ENCODE measurements at places on chromosomes 2 and 18.

- DNase-seq, result no peak
Measured at GRCh38 chr18:63001861-63002260, 286.5 kb downstream of the PHLPP1 start.

DNA sequence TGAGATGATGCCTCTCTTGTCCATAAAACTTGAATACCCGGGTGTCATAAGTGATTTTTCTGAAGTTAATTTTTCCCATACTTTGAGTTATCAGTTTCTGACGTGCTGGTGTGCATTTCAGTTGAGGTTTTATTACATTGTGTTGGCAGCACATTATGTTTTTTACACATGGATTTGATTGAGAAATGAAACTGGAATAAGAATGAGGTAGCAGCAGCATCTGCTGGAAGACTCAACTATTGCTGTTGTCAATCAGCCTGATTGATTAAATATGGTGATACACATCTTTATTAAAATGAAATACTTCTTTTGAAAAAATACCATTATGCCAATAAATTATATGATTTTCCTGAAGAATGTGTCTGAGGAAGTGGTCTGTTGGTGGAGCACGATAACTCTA is 60.5 kb downstream of the INSIG2 start:
- DNase-seq, result no peak

- no peak for DNase-seq
Measured at GRCh38 chr18:78455386-78455785, 524.2 kb upstream of the SALL3 start.

GRCh38 chr2:106841886-106842645 is 43.9 kb downstream of the ST6GAL2 start:
- no peak for DNase-seq

- DNase-seq, result no peak
Measured at GRCh38 chr18:3384664-3385563, 65.1 kb upstream of the TGIF1 start.

DNA sequence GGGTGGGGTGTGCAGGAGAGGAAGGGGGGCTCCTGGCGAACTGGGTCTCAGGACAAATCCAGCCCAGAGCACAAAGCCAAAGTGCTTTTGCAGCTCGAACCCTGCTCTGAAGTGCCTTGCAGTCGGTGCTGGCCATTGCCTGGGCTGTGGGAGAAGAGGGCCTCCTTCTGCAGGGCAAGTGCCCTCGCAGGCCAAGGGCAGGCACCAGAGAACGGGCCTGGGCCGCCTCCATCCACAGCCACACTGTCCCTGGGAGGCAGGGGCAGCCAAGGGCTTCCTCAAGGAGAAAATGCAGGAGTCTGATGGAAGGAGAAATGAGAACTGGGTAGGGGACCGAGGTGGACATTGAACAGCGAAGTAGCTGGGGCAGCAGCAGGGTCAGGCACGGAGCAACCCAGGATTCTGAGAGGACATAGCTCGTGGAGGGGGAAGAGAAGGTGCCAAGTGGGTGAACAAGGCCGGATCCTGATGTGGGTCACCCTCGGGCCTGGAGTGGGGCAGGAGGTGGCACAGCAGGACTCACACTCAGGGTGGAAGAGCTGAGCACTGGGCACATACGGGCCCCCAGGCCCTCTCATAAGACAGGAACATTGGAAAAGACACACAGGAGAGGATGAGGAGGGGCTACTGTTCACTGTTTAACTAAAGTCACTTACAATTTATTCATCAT is 312.8 kb upstream of the SALL3 start:
- DNase-seq, result no peak

DNA sequence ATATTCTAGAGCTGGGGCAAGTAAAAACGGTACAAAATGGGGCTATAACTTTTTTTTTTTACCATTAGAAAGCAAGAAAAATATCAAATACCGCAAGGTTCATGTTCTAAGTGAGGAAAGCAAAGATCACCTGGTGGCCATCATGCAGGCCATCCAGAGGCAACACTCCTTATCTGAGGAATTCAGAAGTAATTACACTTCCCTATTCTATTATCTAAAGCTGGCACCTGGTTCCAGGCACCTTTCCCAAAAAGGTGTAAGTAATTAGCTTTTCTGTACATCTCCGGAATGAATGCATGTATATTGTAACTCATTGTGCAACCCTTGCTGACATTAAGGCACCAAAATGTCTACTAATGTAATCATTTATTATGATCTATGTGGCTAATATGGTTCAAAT is 152.5 kb upstream of the GYPC start:
- no peak for DNase-seq

DNA sequence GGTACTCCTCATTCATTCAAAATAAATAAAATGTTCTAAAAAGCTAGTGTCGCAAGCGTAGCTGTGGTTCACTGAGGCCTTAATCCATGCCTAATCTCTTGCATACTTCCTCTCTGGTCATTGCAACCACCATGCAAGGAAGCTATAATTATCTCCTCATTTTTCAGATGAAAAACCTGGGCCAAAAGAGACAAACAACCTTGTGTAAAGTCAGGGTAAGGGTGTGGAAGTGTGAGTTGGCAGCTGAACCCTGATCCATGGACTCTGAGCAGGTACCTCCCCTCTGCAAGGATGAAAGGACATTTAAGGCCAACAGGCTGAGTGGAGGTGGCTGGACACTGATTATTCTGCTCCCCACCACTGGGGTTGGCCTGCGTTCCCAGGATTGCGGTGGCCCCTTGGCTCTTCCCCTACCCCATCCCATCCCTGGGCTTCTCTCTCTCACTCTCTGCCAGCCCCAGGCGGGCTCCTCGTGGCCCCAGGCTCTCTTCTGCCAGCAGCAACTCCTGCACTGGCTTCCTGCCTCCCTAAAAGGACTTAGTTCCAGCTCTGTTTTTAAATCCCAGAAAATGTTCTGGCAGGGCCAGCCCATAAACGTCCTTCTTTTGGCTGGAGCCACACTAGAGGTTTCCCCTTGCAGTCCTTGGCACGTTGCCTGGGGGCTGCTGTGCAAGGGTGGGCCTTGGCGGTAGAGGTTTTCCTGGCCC is 72.0 kb upstream of the AFF3 start:
- DNase-seq, result no peak

GRCh38 chr2:18625563-18625962 is 36.2 kb upstream of the NT5C1B start:
- DNase-seq, result no peak

DNA sequence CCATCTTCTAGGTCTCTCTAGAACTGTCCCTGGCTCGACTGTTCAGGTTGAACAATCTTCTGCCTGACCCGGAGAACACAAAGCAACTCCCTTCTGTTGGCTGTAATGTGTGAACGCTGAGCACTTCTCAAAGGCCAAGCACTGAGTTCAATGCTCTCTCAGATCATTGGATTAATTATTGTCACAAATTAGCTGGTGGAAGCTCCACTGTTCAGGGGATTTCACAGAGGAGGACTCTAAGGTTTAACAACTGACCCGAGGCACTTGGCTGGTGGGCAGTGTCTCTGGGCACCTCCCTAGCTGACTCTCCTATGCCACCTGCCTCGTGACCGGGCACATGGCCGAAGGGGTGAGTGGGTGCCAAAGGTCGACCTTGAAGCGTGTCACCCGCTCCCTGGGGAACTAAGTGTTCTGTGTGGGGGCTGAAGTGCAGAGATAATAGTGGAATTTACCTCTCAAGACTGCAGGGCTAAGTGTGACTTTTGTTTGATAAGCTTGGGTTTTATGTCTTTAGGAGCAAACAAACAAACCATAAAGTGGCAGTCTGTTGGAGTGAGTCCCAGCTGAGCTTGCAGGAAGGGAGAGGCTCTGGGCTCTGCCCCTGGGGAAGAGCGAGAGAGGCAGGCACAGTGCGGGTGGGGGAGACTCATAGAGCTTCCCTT is 64.8 kb downstream of the BCL2L11 start:
- no peak for DNase-seq

- peak; percentile 69 for DNase-seq
Measured at GRCh38 chr2:190407662-190408537, at the start of gene MFSD6. MFSD6 (plus strand) TSS chr2:190408355; CDS start chr2:190436030, 27,675 bp downstream.

GRCh38 chr18:61502472-61502871 is 169.2 kb downstream of the CDH20 start:
- peak; percentile 74 for DNase-seq

Data from NCI-H146 (cell line).